ENCODE measurements at places on chromosomes 13 and 19.

- DNase-seq: no peak
Observed at GRCh38 chr13:98510156-98510509, 66.8 kb downstream of the STK24 start.

DNA sequence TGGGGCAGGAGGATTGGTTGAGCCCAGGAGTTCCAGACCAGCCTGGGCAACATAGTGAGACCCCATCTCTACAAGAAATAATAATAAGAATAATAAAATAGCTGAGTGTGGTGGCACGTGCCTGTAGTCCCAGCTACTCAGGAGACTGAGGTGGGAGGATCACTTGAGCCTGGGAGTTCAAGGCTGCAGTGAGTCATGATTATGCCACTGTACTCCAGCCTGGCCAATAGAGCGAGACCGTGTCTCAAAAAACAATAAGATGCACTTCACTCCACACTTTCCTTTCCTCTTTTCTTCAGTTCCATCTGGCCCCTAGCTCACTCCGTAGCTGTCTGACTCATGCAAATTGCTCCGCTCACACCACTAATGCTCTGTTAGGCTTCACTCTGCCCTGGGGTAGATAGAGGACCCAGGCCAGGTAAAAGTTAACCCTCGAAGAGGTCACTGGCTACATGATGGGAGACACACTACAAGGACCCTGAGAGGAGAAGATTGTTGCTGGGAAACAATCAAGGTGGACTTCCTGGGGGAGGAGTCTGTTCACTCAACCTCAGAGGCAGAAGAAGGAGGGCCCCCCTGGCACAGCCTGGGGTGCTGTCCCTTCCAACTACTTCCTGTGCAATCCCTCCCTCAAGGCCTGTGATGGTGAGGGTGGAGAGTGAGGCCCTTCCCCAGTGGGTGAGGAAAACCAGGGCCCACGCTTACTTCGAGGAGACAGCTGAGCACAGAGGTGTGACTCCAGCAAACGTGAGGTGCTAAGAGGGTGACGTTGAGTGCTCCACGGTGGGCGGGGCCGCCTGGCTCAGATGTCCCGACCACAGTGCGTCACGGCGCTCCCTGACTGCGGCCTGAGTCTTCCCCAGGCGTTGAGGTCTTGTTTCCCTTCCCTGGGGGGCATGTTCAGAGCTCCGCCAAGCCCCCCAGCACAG, 8.8 kb upstream of the TNFSF9 start:
- peak; percentile 56 for DNase-seq

- no peak for DNase-seq
Observed at GRCh38 chr19:40954573-40954972, 36.5 kb upstream of the CYP2B6 start.

- DNase-seq: no peak
Observed at GRCh38 chr19:18496980-18497256, 25.0 kb downstream of the ELL start.

DNA sequence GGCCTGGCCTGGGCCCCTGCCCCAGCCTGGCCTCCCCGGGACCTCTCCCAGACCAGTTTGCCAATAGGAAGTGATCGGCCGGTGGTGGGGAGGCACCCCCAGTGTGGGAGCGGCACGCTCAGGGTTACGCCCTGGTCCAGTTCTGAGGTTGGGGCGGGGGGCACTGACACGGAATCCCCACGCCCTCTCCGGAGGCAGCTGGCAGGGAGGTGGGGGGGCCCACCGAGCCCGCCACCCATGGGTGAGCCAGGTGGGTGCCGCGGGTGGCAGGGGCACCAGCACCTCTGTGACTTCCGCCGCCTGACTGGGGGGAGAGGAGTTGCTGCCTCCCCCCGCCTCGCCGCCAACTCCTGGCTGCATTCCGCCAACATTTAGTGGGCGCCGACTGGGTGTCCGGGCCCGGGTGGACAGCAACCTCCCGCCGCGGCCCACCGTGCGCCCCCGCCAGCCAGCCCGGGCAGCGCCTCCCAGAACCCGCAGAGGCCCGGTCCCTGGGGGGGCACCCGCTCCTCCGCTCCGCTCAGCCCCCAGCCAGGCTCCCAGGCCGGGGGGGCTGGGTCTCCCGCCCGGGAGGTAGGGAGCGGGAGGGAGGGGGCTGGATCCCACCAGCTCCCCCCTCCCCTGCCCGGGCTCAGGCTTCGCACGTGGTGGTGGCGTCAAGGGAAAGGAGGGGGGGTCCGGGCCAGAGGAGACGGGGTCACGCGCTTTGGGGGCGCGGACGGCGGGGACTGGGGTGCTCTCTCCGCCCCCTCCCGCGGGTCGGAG, 2.0 kb downstream of the ZBTB7A start:
- DNase-seq: peak; percentile 55

GRCh38 chr13:46160471-46161066, 21.4 kb downstream of the LCP1 start:
- no peak for DNase-seq

GRCh38 chr13:38563739-38564138, 123.1 kb upstream of the FREM2 start:
- no peak for DNase-seq

DNA sequence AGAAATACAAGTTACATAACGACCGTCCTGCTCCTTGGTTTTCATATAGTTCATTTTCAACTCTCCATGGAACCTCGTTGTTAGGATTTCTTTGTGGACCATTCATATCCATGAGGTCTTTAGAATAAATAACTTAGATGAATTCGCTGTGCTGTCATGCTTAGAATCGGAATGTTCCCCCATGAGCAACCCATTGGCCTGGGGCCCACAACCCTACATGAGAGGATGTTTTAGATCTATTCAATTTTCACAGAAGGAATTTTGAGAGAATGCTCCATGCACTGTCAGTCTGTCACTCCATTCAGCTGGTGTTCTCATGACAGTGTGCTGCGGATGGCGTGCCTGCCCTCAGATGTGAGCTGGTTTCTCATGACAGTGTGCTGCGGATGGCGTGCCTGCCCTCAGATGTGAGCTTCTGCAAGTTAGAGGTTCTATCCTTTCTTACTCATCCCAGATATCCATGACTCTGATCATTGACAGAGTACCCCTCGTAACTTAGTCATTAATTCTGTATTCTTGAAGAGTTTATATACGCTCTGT, 1193.1 kb downstream of the EFNB2 start:
- no peak for DNase-seq

GRCh38 chr13:23450340-23451046, 17.0 kb upstream of the SACS start:
- DNase-seq: no peak

Data from activated CD4-positive, alpha-beta T cell treated with anti-CD3 and anti-CD28 coated beads for 48 hours (primary cell).